ENCODE measurements at places on chromosomes 3 and 15. TPM values are rescaled to one million over a fixed set of nuclear protein-coding genes. Genes with fewer than 3 reads are reported as not detected.

DNA sequence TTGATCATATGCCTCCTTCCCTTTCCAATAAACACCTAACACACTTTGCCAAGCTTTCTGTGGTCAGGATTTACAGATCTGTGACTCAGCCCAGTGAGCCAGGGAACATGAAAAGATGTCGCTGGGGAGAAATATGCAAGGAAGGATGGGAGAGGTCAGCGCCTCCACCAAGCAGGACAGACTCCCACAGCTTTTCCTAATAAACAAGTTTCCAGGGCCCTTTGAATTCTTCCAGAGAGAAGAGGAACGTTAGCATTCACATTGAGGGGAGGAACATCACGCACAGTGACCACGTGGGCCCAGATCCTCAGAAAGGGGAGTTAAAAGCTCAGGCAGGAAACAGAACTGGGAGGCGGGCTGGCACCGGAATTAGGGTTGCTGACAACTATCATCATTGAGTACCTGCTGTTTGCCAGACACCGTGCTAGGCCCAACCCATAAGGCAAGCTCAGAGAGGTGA, 33.3 kb upstream of the MRPS22 start:
- no peak overlapping the region for H3K4me3 ChIP-seq
- H3K4me1 ChIP-seq, result no peaks in the 10 kb centered on the region
- peaks cover 35% of the 10 kb centered on the region for H3K27me3 ChIP-seq
- DNase-seq, result no peak
- H3K27ac ChIP-seq, result no peak overlapping the region

DNA sequence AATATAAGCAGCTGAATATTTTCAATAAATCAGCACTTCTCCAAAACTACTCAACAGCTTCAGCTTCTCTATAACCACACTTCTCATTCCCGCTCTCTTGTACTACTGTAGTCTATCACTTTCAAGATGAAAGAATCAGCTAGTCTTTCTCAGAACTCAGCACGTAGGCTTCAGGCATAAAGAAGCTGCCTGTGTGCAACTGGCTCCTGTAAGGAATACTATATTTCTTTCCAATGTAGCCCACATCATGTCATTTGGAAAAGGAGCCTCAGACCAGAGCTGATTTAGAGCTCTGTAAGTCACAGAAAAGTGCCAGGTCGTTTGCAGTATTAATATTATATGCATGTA, 62.3 kb downstream of the FMN1 start:
- H3K4me1 ChIP-seq, result no peaks in the 10 kb centered on the region
- H3K27me3 ChIP-seq, result peaks cover 15% of the 10 kb centered on the region
- DNase-seq, result no peak
- no peak overlapping the region for H3K27ac ChIP-seq
- H3K4me3 ChIP-seq, result no peak overlapping the region
- no peaks in the 10 kb centered on the region for H3K36me3 ChIP-seq

DNA sequence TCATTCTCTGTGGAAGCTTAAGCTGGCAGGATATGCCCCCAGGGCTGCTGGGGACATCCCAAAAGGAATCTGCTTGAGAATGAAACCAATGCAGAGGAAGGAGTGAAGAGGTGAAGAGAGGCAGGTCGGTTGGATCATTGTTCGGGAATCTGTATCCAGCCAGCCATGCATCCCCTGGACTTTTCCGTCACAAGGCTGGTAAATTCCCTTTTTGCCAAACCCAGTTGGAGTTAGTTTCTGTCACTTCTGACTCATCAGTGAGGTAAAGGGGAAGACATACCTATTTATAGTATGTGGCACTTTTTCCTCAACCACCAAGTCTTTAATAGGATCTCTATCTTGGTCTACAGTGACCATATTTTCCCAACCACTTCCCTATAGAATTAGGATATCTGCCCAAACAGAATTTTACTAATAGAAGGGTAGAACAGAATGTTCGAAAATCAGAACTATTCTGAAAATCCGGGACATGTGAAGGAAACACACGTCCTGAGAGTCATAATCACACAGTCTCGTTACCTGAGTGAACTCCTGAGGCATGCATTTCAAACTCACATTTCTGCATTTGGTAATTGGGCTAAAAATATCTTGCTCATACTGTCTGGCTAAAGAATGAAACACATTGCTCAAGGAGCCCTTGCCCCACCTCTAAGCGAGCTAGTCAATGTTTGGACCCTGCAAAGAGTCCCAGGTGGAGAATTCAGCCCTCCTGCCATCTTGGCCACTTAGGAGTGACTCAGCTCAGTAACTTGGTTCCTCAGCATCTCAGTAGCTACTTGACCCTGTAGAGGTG, 289.7 kb upstream of the ADAMTS9 start:
- H3K4me1 ChIP-seq, result no peaks in the 10 kb centered on the region
- no peaks in the 10 kb centered on the region for H3K36me3 ChIP-seq
- peaks cover 6% of the 10 kb centered on the region for H3K27me3 ChIP-seq
- no peak overlapping the region for H3K4me3 ChIP-seq
- no peak for DNase-seq

DNA sequence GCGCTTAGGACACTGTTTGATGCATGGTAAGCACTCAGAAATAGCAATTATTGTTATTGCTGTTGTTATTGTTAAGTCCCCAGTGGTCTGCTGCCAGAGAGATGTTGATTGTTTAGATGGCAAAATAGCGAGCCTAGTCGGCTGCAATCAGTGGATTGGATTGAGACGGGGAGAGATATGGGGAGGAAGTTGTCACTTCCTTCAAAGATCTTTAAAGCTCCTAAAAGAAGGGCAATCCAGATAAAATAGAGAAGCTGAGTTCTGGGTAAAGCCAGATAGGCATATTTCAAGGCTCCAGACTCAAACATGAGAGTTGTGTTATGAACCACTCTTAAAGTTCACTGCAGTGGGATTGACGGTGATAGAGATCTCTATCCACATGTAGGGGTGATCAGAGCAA, 64.5 kb downstream of the RYR3 start:
- no peaks in the 10 kb centered on the region for H3K4me1 ChIP-seq
- no peaks in the 10 kb centered on the region for H3K36me3 ChIP-seq
- DNase-seq, result no peak

- no peak overlapping the region for H3K4me3 ChIP-seq
- no peak for DNase-seq
- H3K27ac ChIP-seq, result no peak overlapping the region
- peaks cover 6% of the 10 kb centered on the region for H3K27me3 ChIP-seq
- no peaks in the 10 kb centered on the region for H3K4me1 ChIP-seq
- no peaks in the 10 kb centered on the region for H3K36me3 ChIP-seq
Measured at GRCh38 chr3:170605490-170605889, 19.6 kb upstream of the SLC7A14 start.

GRCh38 chr15:59453474-59454215, 15.7 kb downstream of the FAM81A start:
- peaks cover 6% of the 10 kb centered on the region for H3K4me1 ChIP-seq
- no peak for DNase-seq
- no peaks in the 10 kb centered on the region for H3K27me3 ChIP-seq
- H3K27ac ChIP-seq, result no peak overlapping the region

The EFCAB12 gene
- 6.8 TPM for total RNA-seq

All from progenitor cell of endocrine pancreas (in vitro differentiated cells).